Activated naive CD8-positive, alpha-beta T cell treated with anti-CD3 and anti-CD28 coated beads, Interleukin-2, amount 50 U/mL, for 16 hours (primary cell): ENCODE measurements at places on chromosomes 3 and 15.

GRCh38 chr3:46887980-46888494 is 10.5 kb downstream of the PTH1R start:
- no peak for DNase-seq

GRCh38 chr3:51340013-51340829 is 44.9 kb upstream of the MANF start:
- no peak for DNase-seq

DNA sequence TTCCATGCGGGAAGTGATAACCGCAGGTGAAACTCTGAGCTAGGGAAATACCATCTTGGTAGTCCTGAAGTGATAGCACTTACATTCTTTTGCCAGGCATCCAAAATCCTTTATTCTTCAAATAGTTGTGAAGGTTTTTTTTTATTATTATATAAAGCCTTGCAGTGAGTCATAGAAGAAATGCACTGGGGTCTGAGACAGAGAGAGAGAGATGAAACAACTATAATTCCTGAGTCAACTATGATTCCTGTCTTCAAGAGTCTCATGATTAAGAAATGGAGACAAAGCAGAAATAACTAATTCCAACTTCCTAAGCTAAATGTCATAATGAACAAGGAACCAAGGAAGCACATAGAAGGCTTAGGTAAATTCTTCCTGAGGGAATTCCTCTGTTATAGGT is 495.6 kb downstream of the LPP start:
- DNase-seq = no peak

DNA sequence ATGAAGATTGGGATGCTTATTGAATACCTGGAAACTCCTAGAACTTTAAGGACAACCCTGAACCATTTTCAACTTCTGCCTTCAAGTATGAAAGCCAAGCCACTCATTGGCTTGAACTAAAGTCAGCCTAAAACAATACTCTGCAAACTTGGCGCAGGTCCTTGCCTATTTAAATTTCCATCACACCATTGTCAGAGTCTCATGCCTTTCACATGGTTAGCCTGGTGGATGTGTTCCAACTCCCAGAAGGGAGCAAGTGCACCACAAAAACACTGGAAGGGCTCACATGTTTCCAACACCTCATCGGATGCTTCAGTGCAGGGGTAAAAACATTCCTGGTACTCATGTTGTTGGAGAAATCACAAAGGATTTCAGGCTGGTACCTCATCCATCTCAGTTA is 511.6 kb upstream of the MDFIC2 start:
- no peak for DNase-seq

DNA sequence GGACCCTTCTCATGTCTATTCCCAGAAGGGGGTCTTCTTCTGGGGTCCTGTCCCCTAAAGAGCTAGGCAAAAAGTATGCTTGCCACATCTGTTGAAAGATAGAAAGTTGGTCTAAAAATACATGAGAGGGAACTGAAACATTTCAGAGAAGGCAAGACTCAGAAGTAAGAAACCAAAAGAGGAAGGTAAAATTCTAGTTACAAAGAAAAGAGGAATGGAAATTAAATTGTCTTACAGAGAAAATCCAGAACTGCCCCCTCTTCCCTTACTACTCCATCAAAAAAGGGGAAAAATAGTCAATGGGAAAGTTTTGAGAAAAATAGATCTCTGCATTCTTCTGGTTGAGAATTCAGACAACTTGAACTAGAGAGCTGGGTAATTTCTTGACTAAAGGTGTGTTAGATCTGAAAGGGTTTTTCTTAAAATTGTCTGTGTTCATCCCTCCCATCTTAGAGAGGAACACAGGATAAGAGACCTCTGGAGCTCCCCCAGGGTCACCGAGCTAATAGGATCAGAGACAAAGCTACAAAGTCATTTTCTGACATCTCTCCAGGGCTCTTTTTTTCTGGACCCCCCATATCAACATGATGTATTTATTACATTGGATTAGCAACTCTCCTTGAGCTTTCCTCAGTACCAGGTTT is 32.3 kb upstream of the CCR2 start:
- DNase-seq = no peak

DNA sequence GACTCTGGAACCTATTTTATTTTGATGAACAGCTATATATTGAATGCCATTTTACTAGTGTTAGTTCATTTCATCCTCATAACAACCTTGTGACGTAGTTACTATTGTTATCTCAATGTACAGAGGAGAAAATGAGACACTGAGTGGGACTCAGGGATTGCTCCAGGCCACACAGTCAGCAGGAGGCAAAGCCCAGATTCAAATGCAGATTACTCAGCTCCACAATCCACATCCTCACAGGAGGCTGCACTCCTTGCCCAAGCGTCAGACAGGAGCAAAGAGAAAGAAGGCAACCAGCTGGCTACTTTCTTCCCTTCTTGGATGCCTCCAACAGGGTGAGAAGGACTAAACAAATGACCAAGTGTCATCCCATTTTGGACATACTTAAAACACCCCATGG is 92.0 kb upstream of the CCDC54 start:
- DNase-seq = no peak

- no peak for DNase-seq
These were observed 81.4 kb downstream of the ARNT2 start for GRCh38 chr15:80485370-80486164.

DNA sequence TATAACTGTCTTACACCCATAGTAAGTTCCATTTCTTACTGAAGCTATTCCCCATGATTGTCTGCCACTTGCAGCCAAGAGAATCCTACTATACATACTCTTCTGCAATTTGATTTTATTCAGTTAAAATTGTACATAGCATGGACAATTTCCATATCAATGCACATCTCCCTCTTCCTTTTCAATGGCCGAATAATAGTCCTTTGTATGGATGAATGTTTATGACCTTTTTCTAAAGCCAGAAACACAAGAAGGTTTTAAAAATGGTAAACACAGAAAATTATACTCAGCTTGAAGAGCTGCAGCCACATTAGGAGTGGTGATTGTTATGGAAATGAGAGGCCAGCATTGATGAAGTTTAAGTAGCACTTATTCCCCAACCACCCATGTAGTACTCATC is 8.5 kb upstream of the ERC2 start:
- DNase-seq = no peak

DNA sequence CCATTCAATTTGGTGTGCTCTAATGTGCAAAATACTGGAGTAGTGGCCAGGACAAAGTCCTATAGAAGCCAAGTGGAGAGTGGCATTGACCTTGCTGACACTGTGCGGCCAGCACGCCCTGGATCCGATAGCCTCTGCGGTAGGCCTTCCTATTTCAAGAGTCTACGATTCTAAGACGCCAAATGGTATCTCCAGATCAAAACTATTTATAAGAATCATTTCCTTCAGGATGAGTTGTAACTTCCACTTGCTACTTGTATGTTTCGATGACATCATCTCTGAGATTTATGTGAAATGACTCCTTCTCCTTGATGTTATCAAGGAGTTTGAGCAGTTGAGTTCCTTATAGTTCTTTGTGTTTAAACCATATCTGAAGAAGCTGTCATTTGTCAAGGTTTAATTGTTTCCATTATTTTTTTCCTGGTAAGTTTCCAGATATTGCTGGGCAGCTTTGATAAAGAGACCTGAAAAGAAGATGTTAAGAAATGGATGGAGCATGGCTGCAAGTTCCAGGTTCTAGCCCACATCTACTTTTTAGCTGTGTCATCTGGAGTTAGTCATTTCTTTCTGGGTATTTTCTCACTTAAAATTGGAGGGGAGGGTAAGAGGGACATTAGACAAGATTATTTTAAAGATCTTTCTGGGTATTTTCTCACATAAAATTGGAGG is 71.8 kb downstream of the TMEM44 start:
- DNase-seq = no peak

DNA sequence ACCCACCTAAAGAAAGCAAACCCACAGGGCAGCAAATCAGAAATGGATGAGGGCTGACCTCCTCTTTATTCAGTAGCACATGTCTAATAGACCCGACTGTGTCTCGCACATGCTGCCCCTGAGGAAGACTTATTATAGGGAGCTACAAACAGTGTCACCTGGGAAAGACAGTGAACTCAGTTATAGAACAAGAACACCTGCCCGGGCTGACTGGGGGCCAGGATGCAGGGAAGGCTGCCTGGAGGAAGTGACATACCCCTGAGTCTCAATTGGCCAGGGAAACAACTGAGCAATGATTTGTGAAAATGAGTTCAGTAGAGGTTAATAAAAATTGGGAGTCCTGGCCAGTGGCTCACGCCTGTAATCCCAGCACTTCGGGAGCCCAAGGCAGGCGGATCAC is 78.7 kb upstream of the CGNL1 start:
- no peak for DNase-seq

DNA sequence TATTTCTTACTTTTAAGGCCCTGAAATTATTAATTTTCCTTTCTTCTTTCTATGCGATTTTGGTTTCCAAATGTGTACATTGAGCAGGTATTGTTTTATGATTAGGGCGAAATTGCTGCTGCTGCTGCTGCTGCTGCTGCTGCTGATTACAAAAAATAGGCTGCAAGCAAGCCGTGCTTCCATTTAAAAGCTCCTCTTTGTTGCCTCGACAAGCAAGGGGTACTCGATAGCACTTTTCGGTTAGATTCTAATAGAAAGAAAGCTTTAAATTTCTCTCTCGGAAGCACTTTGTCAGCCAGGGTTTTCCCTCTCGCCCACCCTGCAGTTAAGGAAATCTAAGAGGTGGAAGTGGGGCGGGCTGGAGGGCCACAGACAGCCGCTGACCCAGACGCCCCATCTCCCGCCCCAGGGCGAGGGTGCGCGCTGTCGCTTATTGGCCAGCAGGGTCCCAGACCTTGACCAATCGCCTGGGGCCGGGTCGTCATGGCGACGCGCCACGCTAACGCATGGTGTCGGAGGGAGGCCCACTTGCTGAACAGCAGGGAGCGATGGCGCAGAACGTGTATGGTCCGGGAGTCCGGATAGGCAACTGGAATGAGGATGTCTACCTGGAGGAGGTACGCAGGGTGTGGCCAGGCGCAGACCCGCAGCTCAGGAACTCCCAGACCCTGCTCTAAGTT is at the start of gene CFAP161:
TSS of gene CFAP161 (plus strand) at position 489 of the 680 bp plus-strand sequence. CDS start at position 549, 60 bp downstream.
- DNase-seq = no peak

GRCh38 chr15:100544338-100544841 is 15.6 kb upstream of the CERS3 start:
- no peak for DNase-seq

GRCh38 chr3:181417748-181418147 is 294.0 kb upstream of the SOX2 start:
- no peak for DNase-seq

GRCh38 chr3:76698136-76698706 is 341.7 kb upstream of the ROBO2 start:
- no peak for DNase-seq

DNA sequence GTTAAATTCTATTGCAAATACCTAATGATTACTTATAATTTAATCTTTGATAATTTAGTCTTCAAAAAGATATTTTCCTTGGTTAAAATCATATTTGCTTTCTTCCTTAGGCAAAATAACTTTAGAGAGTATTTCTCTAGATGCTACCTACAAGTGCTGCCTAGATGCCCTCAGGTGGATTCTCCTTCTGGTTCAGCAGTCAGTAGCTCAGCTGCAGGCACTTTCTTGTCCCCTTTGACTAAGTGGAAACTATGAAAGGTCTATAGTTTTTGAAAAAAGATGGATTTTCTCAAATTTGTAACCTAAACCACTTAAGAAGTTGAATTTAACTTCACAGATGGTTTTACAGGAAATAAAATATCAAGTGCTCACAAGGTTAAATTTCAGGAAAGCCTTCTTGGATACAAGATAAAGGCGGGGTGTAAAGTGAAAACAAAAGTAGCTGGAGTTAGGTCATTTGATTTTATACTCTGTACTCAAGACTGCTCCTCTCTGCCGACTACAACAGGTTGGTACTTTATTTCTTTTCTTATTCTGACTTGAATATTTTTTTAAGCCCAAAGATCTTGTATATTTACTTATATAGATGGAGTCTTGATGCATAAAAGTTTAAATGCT is at the start of gene ACKR4:
TSS of gene ACKR4 (plus strand) at position 455 of the 618 bp plus-strand sequence. CDS start 3,128 bp downstream, outside the sequence.
- no peak for DNase-seq

DNA sequence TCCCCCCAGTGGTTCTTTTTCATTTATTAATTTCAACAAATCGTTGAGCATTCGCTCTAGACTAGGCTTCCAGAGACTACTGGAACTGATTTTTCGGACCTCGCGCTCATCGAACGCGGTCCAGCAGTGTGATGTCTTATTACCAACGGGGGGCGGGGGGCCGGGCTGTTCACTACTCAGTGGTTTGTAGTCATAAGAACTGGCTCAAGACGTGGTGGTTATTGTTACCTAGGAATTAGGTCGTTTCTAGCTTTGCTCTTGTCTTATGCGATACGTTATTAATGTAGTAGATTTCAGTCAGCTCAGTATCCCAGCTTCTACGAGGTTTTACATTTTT is 858 bp downstream of the RBM5 start:
- no peak for DNase-seq

GRCh38 chr3:67648229-67648628 is 6.2 kb downstream of the SUCLG2 start:
- no peak for DNase-seq

DNA sequence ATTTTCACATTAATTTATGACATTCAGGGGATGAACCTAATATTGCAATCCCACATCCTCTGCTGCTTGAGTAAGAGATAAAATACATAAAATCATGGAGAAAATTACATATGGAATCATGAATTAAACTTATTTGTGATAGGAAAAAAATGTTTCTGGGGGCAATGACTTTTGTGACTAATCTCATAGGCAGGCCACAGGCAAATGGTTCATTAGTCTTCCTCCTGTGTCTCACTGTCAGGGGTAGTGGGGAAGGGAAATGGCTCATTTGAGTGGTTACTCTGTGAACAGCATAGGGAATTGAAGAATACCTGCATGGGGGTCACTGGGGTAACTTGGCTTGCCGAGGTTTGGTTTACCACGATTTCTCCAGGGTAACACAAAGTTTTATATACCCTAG is 72.0 kb downstream of the TFG start:
- DNase-seq = no peak

- no peak for DNase-seq
These were observed 42.0 kb downstream of the BFSP2 start for GRCh38 chr3:133441867-133442270.

GRCh38 chr15:33454996-33455395 is 144.2 kb downstream of the RYR3 start:
- DNase-seq = no peak

GRCh38 chr3:11514191-11514821 is 129.4 kb downstream of the VGLL4 start:
- no peak for DNase-seq

DNA sequence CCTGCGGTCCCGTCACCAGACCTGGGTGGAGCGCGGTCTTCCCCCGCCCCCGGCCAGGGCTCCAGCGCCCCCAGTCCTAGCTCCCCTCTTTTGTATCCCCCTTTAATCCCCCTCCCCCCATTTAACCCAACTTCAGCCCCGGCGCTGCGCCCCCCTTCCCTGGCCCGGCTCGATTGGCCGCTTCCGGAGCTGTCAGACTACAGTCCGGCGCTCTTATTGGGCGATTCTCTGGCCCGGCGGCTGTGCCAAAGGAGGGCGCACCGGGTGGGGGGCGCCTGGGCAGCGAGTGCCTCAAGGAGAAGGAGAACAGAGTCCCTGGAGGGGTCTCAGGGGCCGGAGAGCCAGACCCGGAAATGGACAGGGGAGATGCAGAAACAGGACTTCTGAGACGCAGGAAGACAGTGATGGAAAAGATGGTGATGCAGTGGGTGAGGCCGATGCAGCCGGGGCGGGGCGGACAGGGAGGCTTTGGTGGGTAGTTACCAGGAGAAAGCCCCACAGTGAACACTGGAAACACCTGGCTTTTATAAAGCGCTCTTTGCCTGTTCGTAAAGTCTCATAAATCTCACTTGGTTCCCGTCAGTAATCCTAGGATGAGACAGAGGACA is 1.2 kb upstream of the ADCY5 start:
- no peak for DNase-seq
